ENCODE measurements at places on chromosomes 7 and 10.

- DNase-seq, result no peak
Measured at GRCh38 chr10:13993169-13993568, 337.6 kb downstream of the FRMD4A start.

DNA sequence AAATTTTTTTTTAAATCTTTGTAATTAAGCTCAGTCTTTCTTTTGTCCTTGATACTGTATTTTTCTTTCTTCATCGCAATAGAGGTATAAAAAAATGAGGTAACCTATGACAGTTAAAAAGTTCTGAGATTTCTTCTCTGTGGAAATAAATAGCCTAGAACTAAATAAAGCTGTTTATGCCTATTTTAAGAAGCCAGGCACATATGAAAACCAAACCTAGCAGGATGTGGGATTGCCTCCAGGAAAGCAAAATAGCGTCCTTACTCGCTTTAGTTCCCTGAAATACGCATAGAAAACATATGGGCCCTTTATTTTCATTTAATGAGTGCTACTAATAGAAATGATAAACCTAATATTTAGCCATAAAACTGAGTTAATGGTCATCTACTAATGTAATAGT, 6.6 kb downstream of the UBE2D1 start:
- no peak for DNase-seq

- DNase-seq, result no peak
Measured at GRCh38 chr7:96199421-96199820, 122.5 kb downstream of the SLC25A13 start.

GRCh38 chr7:30987936-30988335, 24.2 kb downstream of the GHRHR start:
- DNase-seq, result no peak

DNA sequence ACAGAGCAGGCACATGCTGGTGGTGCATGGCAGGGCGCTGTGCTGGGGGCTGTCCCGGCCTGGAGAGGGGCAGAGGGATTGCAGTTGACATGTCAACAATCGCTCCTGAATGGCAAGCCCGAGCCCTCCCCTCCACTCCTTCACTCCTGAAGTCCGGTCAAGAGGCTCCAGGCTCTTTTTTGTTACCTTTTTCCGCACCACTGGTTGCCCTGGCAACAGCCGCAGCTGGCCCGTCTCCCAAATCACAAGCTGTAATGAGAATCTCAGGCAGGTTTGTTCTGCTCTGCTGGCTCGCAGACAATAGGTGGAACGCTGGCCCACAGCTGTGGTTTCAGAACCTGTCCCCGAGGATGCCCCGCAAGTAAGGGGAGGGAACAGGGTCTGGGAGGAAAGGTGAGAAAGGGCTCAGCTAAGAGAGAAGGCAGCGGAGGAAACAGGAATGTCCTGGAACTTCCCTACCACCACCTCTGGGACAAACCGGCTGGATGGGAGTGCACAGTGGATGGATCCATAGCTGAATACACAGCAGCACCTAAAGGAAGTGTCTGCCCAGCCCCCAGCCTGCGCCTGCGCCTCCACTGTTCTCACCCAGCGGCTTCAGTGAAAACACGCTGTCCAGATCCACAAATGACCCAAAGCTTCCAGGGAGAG, 58.9 kb downstream of the CALML3 start:
- no peak for DNase-seq

GRCh38 chr10:74056050-74056818, 58.3 kb downstream of the VCL start:
- DNase-seq, result no peak

DNA sequence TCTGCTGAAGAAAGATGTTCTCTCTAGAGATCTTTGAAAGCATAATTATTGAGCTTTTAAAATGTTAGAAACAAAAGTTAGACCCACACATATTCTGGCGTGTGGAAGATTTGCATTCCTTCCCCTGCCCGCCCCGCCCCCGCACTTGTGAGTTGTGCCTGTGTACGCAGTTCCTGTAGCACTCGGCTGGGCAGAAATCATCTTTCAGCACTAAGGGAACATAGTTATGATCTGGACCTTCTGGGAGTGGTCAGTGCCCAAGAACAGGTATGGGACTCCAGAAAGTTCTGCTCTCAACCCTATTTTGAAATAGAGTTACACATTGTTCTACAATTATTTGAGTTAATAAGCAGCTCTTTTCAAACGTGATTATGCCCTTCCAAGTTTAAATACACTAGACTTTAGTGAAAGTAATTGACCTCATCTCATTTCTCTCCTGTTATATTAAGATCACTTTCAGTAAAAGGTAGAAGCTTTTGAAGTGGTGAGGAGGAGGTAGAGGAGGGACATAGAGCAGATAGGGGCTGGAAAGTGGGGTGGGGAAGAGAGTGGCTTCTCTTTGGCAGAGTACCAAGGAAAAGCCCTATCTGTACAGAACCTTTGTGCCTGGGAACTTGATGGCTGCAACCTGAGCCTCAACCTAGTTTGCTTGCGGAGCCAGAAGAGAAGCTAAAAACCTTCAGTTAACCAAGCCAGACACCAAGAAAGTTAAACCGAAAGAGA, 5.7 kb downstream of the BLVRA start:
- DNase-seq, result peak; percentile 37

DNA sequence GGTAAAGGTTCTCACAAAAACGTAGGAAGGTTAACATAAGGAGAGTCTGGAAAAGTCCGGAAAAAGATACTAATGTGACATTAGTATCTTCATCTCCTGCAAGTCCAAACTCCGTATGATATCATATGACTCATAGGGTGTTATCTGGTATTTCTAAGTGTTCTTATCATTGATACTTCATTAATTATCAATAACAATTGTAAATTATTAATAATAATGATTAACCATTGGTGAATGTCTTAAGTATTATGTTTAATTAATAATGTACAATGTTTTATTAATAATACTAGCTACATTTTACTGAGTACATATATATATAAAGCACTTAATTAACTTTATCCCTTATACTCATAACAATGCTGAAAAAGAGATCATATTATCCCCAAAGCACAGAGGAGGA, 402.4 kb downstream of the SEMA3D start:
- no peak for DNase-seq

- no peak for DNase-seq
Measured at GRCh38 chr10:13831711-13832141, 245.0 kb downstream of the PRPF18 start.

- DNase-seq, result no peak
Measured at GRCh38 chr10:112915590-112916572, 34.2 kb upstream of the TCF7L2 start.

GRCh38 chr7:5711409-5711808, 70.1 kb downstream of the RNF216 start:
- no peak for DNase-seq

DNA sequence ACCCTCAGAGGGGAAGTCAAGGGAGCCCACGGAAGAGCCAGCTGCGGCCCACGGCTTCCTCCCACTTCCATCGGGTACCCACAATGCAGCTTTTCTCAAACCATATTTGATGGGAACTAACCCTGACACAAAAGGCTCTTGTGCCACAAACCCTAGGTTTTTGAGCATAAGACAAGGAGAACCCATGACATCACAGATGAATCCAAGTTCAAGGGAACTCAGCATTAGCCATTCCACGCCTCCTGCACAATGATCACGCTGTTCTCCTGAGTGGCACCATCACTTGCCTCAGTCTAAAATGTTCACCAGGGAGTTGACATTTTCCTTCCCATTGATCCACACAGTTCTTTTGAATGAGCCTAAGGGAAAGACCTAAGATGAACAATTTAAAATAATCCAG, 70.4 kb downstream of the ITIH5 start:
- no peak for DNase-seq

GRCh38 chr7:926061-927030, 28.1 kb downstream of the ADAP1 start:
- DNase-seq, result no peak

DNA sequence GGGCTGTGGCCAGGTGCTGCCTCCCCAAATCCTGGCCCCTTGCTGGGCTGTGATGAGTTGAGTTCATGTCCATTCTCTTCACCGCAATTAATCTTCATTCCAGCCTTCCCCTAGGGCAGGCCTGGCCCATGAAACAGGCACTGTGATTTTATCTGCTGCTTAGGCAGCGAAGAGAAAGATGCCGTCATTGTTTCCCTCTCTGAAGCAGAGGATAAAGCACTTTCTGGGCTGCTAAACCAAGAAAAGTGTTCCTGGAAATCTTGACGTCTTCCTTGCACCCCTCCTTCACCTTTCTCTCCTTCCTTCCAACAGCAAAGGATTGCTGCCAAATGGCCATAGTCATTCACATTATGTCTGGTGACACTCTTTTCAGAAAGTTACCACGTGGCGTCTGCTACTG, 265.9 kb downstream of the ZEB1 start:
- no peak for DNase-seq

GRCh38 chr10:99827936-99828335, 45.5 kb downstream of the ABCC2 start:
- DNase-seq, result no peak

- no peak for DNase-seq
Measured at GRCh38 chr7:130804220-130804619, 70.2 kb upstream of the KLF14 start.

DNA sequence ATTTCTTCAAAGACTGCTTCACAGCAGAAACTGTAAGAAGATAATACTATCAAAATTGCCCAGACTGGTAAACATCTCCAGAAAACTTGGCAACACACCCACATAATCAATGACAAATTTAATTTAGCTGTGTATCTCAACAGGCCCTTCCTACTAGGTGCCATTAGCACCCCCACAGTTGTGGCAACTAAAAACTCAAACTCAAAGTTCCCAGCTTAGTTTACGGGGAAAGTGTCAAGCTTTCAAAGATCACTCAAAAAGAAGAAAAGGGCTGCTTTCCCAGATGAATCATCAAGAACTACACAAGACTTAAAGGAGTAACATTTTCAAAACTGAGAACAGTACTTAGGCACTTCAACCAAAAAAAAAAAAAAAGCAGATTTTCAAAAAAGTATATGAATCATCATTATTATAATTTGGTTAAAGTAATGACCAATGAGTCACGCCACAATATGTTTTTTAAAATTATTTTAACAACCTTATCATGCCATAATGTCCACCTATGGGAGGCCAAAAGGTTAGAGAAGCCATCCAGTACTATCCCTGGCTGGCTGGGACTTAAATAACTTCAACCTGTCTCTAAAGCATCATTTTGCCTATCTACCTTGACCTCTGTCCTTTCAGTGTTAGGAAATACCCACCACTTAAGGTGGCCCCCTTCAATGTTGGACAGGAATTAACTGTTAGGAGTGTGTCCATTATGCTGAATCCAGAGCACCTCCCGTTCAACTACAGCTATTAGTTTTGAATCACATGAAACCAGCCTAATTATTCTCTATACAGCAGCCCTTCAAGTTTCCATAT, 90.8 kb downstream of the ZFAND4 start:
- DNase-seq, result no peak

GRCh38 chr10:70564901-70565351, 37.6 kb downstream of the PRF1 start:
- no peak for DNase-seq

DNA sequence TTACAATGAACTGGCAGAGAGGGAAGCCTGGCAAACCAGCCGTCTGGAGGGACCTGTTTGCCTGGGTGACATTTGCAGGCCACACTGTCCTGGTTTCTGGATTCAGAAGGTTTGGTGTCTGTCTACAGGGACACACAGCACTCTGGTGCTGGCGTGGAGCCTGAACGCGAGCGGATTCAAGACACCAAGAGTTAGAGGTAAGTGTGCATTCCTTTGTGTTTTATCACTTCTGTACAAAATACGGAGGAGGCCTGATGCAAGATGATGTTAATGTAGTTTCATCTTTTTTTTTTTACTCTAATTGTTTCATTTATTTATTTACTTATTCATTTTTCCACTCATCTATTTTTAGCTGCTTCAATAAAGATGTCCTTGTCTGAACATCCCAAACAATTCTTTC, 485.3 kb upstream of the ADARB2 start:
- no peak for DNase-seq

DNA sequence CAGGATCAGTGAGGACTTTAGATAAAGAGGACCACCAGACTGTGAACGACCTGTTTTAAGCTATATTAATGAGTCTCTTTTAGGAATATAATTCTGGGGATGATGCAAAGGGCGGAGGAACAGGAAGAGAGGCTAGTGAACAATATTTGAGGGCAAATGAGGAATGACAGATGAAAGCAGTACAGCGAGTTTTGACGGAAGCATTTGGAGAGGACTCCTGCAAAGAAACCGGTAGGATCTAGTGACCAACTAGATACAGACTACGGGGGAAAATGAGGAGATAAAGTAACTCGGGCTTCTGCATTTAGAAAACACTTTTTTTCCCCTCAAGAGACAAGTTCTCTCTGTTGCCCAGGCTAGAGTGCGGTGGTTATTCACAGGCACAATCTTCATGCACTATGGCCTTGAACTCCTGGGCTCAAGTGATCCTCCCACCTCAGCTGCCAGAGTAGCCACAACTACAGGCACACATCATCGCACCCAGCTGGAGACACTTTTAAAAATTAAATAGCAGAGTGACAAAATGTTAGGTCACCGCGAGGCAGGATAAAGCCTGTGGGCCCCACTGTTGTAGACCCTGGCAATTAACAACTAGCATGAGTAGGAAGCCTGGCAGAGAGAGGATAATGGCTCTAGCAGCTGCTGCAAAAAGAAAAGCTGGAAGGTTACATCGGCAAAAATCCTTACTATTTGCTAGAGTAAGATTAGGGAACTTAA, 143.2 kb downstream of the SRPK2 start:
- no peak for DNase-seq

GRCh38 chr10:101157756-101158458, 26.8 kb downstream of the TLX1 start:
- DNase-seq, result no peak

DNA sequence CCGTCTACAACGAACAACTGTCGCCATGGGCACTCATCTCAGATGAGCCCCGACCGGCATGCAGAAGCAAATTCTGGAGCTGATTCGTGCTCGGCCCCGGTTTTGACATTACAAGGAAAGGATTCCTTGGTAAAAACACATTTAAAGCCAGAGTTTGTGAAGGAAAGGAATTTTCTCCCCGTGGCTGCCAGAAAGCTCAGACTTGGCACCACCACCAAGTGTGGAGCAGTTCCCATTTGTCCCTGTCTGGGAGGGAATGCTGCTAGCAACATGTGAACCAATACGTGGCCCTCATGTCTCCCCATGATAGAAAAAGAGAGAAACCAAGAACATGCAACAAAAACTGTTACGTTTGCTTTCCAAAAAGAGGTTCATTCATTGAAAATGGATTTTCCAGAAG, 55.2 kb upstream of the DDC start:
- no peak for DNase-seq

GRCh38 chr10:85280014-85280413, 951.6 kb downstream of the CCSER2 start:
- DNase-seq, result no peak

GRCh38 chr7:100166970-100167911, 1.2 kb downstream of the GAL3ST4 start:
- DNase-seq, result no peak

- no peak for DNase-seq
Measured at GRCh38 chr10:102951316-102951715, 33.2 kb downstream of the CNNM2 start.

GRCh38 chr10:63667596-63668480, 146.6 kb downstream of the REEP3 start:
- no peak for DNase-seq
